Chondrocyte (in vitro differentiated cells): ENCODE measurements at places on chromosomes 6 and 20. TPM values are rescaled to one million over a fixed set of nuclear protein-coding genes. Genes with fewer than 3 reads are reported as not detected.

- peaks cover 20% of the 10 kb centered on the region for H3K4me1 ChIP-seq
- H3K4me3 ChIP-seq, result no peak overlapping the region
- H3K36me3 ChIP-seq, result peaks cover 3% of the 10 kb centered on the region
- no peak overlapping the region for H3K27ac ChIP-seq
These were observed 218.7 kb upstream of the TAB2 start for GRCh38 chr6:149098700-149099276.

GRCh38 chr20:57432862-57433491 is 41.8 kb downstream of the RBM38 start:
- no peak overlapping the region for H3K4me3 ChIP-seq
- H3K4me1 ChIP-seq, result peaks cover 22% of the 10 kb centered on the region
- H3K27me3 ChIP-seq, result peaks cover 4% of the 10 kb centered on the region

DNA sequence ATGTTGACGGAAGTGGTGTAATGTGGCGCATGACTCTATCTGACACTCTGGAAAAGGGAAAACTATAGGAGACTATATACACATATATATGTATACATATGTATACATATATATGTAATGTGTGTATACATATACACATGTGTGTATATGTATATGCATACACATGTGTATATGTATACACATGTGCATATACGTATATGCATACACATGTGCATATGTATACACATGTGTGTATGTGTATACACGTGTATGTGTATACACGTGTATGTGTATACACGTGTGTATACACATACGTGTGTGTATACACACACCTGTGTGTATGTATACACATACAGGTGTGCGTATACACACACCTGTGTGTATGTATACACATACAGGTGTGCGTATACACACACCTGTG is 683.4 kb upstream of the FLRT3 start:
- no peak for DNase-seq
- H3K4me1 ChIP-seq, result no peaks in the 10 kb centered on the region
- no peak overlapping the region for H3K27ac ChIP-seq
- no peaks in the 10 kb centered on the region for H3K27me3 ChIP-seq
- no peak overlapping the region for H3K4me3 ChIP-seq

DNA sequence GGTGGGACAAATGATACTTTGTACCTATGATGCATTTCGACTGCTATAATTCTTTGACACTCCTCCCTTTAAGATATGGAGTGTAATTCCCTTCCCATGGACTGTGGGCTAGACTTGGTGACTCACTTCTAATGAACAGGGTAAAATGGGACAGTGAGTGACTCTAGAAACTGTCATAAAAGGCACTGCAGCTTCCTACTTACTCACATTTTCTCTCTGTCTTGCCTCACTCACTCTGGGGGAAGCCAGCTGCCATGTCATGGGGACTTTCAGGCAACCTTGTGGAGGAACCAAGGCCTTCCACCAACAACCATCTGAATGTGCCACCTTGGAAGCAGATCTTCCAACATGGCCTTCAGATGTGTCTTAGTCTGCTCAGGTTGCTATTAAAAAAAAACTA is 12.9 kb upstream of the GFOD1 start:
- H3K27ac ChIP-seq, result no peak overlapping the region
- H3K36me3 ChIP-seq, result no peaks in the 10 kb centered on the region
- H3K27me3 ChIP-seq, result no peaks in the 10 kb centered on the region
- no peak overlapping the region for H3K4me3 ChIP-seq
- no peak for DNase-seq

SYCP2 gene
- 1.5 to 2.5 TPM (median 1.9 TPM) in 3 replicates for total RNA-seq

GRCh38 chr6:167696296-167696695 is 130.4 kb upstream of the AFDN start:
- DNase-seq, result no peak
- no peak overlapping the region for H3K27ac ChIP-seq
- H3K27me3 ChIP-seq, result peaks cover 2% of the 10 kb centered on the region
- H3K4me3 ChIP-seq, result no peak overlapping the region

NHLRC1 gene
- total RNA-seq, result 1.1 to 1.8 TPM (median 1.2 TPM) in 3 replicates

DNA sequence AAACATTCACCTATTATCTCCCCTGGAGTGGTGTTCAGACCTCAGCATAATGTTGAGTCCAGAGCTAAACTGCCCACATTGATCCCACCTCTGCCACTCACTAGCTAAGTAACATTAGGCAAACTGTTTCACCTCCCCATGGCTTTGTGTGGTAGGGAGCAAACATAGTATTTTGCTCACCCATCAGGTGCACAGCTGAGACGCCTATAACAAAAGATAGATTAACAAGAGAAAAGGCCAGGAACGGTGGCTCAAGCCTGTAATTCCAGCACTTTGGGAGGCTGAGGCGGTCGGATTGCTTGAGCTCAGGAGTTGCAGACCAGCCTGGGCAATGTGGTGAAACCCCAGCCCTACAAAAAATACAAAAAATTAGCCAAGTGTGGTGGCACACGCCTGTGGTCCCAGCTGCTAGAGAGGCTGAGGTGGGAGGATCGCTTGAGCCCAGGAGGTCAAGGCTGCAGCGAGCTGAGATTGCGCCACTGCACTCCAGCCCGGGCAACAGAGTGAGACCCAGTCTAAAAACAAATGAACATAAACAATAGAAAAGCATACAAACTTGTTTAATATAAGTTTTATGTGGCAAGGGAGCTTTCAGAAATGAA is 91.6 kb downstream of the MAP3K7 start:
- peaks cover 5% of the 10 kb centered on the region for H3K4me1 ChIP-seq
- no peaks in the 10 kb centered on the region for H3K27me3 ChIP-seq
- H3K4me3 ChIP-seq, result no peak overlapping the region

DNA sequence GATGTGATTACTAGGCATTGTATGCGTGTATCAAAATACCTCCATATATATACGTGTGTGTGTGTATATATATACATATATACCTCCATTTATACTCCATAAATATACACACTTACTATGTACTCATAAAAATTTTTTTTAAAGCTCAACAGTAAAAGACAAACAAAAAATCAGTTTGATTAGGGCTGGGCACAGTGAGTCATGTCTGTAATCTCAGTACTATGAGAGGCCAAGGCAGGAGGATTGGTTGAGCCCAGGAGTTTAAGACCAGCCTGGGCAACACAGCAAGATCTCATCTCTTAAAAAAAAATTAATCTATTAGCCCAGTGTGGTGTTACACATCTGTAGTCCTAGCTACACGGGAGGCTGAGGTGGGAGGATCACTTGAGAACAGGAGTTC is 24.6 kb downstream of the PDSS2 start:
- no peaks in the 10 kb centered on the region for H3K36me3 ChIP-seq
- no peaks in the 10 kb centered on the region for H3K27me3 ChIP-seq
- H3K4me3 ChIP-seq, result no peak overlapping the region
- no peak for DNase-seq

DNA sequence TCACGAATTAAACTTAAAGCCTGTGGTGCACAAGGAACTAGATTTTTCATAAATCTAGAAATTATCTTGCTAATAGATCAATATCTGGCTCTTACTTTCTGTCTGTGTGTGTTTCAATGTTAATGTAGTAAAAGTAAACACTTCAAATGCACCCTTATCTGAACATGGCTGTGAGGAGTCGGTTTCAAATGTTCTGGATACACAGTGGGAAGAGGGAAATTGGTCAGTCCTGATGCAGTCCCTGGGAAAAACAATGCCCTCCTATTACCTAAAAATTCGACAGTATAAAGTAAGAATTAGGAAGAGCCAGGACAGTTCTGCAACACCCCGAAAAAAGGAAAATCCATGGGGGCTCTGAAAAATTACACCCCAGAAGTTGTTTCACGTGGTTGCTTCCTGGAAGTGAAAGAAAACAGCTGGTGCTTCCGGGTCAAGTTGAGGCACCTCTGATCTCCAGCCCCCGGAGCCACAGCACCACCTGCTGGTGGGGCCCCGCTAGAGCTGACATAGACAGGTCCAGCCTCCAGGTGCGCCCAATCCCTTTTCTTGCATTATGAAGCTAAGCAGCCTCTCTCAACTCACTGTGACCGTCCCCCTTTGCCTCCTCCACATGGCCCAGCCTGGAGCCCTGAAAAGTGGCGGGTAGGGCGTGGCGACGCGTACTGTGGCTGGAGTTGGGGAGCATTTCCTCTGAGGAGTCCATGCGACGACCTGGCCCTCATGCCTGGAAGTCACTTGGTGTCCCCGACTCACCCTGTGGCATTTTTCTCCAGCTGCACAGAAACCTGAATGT is 8.3 kb downstream of the SEMG2 start:
- no peak overlapping the region for H3K4me3 ChIP-seq
- DNase-seq, result no peak
- peaks cover 3% of the 10 kb centered on the region for H3K36me3 ChIP-seq
- no peak overlapping the region for H3K27ac ChIP-seq
- H3K27me3 ChIP-seq, result peaks cover 41% of the 10 kb centered on the region
